ENCODE measurements at places on chromosomes 1 and 21.
A peak's percentile ranks its signal among the peaks of the same experiment; 100 is the strongest.

GRCh38 chr1:25927521-25928265 lies 21.5 kb upstream of the STMN1 start:
- no peak for DNase-seq

- DNase-seq = no peak
Measured at GRCh38 chr1:37040261-37040660, 5.9 kb upstream of the GRIK3 start.

DNA sequence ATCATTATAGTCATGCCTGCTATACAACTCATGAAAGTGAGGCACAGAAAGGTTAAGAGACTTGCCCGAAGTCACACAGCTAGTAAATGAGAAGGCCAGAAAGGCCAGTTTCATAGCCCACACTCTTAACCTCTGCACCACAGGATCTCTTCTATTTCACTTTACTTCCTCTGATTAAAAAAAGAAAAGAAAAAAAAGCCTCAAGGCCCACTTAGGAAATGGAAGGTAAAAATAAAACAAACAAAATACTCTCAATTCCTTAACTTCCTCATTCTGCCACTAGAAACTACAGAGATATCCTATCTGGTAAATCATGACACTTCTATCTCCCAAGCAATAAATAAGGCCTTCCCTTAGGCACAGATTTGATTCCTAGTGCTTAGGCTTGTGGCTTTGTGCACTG lies 7.6 kb upstream of the ENAH start:
- no peak for DNase-seq

- DNase-seq = no peak
Measured at GRCh38 chr1:235993652-235994051, 71.2 kb downstream of the NID1 start.

GRCh38 chr1:14922942-14923726 lies 230.4 kb upstream of the TMEM51 start:
- no peak for DNase-seq

DNA sequence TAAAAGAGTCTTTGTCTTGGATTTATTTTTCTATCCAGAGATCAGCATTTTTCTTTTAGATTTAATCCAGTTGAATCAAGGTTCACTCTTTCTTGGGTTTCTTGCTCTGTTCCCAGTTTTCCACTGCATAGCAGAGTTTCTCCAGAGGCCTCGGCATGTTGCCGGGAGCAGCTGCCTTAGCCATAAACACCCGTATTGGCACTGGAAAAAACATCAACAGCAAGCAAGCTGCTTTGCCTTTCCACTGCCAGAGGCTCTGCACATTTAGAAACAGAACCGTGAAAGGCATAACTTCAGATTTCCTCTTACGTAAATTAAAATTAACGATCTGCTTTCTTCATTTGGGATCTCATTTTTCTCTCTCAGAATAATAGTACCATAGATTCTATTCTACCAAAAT lies 181.8 kb upstream of the L1TD1 start:
- no peak for DNase-seq

- DNase-seq = no peak
Measured at GRCh38 chr1:22747021-22747734, 36.5 kb downstream of the EPHB2 start.

GRCh38 chr1:76049498-76049897 lies 25.0 kb upstream of the ST6GALNAC3 start:
- DNase-seq = no peak

GRCh38 chr1:228073857-228074545 lies 8.5 kb upstream of the ARF1 start:
- DNase-seq = no peak

DNA sequence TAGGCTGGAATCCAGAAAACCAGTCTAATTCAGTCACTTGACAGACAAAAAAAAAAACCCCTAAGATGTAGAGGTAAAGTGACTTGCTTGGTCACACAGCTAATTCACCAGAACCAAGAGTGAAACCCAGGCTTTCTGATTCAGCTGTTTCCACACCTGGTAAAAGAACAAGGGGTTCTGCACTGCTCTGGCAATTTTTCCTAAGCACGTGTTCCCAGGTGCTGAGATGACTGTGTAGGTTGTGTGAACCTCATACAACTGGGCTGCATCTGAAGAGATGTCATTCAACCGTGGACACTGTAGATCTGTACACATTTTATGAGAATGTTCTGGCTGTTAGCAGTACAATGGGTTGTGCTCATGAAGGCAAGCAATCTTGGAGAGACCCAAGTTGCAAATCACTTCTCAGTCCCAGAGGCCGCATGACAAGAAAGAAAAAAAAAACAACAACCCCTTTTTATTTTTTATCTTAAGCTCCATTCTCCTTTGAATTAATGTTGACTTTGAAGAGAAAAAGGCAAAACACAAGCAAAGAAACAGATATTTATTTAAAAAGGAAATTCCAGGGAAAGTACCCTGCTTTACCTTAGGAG lies 95.4 kb downstream of the INTS7 start:
- DNase-seq = peak; percentile 37

- DNase-seq = no peak
Measured at GRCh38 chr1:116359060-116359830, 13.8 kb upstream of the ATP1A1 start.

DNA sequence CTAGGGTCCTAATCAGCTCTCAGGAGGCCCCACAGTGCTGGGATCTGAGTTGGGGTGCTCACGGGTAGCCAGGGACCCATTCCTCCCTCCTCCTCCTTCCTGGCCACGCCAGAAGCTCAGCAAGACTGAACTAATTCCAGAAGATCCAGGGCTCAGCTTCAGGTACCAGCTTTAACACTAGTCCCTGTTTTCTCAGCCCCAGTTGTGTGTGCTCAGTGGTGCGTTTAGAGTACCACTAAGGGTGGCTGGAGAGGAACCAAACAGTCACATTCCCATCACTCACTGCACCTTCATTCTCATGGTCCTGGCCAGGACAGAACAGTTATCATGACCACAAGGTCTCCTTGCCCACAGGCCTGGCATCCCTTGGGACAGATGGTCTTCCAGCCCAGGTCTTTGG lies 20.8 kb downstream of the PKP1 start:
- DNase-seq = no peak

DNA sequence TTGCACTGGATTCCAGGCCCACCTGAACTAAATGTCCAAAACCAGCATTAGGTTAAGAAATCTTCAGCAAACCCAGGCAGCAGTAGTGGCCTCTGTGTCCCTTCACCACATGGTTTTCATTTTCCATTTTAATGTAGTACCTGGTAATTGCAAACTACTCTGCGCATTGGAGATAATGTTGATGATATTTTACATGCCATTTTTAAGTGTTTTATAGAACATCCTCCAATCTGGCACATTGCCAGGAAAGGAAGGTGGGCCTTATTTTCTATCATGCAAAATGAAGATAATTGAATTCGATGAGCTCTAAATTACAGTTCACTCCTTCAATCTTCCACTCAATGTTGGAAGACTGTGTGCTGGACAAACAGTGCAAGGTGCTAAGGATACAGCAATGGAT lies 89.5 kb downstream of the ZC3H11B start:
- DNase-seq = no peak

DNA sequence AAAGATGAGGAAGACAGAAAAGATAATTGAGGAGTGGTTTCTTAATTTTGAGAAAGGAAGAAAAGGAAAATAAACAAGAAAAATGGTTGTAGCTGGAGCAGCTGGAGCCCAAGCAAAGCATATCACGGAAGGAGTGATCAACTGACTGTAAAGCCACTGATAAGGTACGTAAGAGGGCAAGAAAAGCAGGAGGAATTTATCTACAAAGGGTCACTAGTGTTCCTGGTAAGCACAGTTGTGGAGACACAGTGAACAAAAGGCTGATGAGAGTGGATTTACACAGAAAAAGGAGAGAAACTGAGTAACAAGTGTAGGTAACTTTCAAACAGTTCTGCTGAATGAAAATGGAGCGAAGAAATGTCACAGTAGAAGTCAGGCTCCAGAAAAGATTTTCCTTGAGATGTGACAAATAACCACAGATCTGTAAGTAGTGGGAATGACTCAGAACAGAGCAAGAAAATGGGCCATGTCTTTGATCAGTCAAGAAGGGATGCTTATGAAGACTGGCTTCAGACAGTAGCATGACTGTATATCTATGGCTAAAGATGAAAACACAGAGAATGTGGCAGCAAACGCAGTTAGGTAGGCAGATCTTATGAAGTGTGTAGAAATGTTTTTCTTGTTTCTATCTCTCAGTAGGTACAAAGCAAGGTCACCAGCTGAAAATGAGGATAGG lies 45.6 kb upstream of the RBM34 start:
- DNase-seq = no peak

GRCh38 chr1:47298025-47298699 lies 15.8 kb downstream of the STIL start:
- DNase-seq = no peak

DNA sequence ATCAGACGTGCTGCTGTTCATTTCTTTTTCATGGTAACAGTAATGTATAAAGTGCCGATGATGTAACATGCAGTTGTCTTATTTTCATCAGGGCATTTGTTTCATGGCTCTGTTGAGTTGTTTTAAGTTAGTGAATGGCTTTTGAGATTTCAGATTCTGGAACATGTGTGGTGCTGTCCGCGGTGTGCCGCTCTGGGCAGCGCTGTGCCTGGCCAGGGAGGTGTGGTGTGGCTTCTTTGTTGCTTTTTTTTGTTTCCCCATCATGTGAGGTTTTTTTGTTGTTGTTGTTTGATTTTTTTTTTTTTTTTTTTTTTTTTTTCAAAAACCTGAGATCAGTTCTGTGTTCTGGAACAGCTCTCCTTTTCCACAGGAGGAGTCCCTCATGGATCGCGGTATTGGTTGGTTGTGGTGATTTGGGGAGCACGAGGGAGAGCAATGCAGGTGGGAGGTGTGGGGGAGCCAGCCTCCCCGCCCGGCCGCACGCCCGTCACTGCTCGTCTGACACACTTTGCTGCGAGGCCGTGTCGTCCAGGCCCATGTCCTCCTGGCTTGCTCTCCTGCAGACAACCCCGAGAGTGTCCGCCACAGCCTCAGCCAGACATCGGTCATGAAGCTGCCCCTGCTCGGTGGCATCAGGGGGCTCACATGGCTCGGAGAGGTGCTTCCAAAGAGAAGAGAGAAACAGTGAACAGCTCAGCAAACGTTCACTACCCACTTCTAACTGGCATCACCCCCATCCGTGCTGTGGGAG lies 33.6 kb downstream of the NTPCR start:
- no peak for DNase-seq

GRCh38 chr1:163055531-163055930 lies 13.6 kb upstream of the RGS4 start:
- DNase-seq = no peak

GRCh38 chr1:10724052-10724494 lies 72.4 kb downstream of the CASZ1 start:
- no peak for DNase-seq

DNA sequence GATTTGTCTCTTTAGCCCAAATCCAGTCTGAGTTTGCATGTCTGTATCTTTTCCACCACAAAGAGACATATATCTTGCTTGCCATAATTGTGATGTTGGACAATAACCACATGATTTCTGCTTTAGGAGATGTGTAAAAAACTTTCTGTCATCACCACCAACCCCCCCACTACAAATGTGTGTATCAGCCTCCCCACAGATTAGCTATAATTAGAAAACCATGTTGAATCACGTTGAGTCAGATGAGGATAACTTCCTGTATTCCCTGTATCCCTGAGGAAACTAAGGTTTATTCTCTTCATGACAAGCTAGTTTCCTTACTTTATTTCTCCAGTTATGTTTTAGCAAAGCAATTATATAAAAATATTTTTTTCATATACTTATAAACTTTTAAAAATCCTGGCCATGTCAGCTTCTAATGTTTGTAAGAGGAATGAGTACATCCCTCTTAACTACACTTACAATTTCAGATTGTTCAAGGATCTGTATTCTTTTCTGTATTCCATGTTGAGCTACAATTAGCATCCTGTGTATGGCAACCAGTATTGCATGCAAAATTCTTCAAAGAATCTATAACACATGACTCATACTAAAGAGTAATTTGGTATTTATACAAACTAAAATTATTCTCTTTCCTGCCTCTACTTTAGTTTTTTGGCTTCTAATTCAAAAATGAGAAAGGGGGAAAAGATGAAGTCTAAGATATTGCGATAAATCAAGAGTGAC lies 143.0 kb downstream of the FMN2 start:
- no peak for DNase-seq

GRCh38 chr1:198540580-198540979 lies at the start of gene ATP6V1G3:
Gene ATP6V1G3 (minus strand): TSS chr1:198540680. CDS start chr1:198540650, 30 bp downstream.
- DNase-seq = no peak

DNA sequence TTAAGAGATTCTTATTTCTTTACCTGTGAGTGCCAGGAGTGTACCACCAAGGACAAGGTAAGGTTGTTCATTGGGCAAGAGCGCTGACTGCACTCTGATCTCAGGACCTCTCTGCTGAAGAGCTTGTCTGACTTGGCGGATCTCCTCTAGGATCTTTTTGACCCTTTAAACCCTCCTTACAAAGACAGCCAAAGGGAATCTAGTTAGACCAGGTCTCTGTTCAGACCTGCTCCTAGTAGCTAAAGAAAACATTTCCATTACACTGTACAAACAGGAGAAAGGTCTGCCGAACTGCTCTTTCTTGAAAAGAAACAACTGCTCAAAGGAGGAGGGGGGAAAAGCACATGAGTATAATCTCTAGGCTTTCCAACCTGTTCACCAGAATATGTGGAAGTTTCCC lies 49.3 kb downstream of the SMYD2 start:
- no peak for DNase-seq

GRCh38 chr1:78071696-78072095 lies 25.9 kb downstream of the GIPC2 start:
- no peak for DNase-seq

DNA sequence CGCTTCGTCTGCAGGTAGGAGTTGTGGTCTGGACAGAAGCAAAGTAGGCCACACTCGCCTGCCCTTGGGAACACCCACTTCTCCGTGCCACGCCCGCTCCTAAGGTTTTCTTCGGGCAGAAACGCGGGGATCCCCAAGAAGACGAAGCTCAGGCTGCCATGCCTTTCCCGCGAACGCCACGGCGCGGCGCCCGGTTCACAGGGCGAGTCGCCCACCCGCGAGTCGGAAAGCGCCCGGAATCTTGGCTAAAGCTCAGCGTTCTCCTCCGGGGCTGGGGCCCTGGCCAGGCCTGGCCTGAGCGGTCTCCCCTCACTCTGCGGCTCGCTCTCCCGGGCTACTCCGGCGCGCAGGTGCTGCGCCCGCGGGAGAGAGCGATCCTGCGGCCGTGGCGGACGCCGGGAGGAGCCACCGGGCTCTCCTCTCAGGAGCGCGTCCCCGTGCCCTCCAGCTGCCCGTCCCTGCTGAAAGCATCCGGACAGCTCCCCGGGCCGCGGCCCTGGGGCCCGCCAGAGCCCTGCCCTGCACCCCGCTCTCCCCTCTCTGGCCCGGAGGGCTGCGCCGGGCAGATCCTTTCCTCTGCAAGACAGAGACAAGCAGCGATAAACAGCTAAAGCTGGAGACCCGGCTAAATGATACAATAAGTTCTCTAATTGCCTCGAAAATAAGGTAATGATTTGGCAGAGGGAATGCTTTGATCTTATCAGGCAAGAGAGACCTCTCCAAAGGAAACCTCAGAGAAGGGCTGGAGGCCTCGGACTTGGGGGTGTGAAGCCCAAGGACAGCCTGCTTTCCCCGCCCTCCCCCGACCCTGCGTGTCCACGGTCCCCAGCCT lies 6.7 kb upstream of the WNT2B start:
- peak; percentile 64 for DNase-seq

DNA sequence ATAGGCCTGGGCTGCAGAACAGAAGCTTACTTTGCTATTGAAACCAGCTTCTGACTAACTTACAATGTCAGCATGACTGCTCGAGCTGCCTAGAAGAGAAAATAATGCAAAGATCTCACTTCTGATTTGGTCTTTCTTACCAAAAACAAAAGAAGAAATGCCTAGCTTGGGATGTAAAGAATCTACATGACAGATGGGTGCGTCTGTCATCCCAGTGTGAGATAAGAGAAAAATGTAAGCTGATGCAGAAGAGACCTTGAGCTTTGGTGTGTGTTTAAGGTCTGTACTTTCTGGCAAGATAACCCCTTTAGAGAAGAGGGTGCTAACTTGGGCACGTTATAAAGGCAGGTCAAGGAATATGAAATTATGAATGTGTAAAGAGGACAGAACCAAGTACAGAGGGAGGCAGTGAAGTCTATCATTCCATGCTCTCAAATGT lies 3.6 kb downstream of the FAM20B start:
- DNase-seq = no peak

Data from activated CD8-positive, alpha-beta T cell treated with anti-CD3 and anti-CD28 coated beads, Interleukin-2, amount 10 ng/mL, durations not matched to agents 7 days and 5 days (primary cell).